Activated CD4-positive, alpha-beta T cell treated with anti-CD3 and anti-CD28 coated beads for 48 hours (primary cell): ENCODE measurements at places on chromosomes 4 and X.

GRCh38 chr4:141905751-141906150 is 269.4 kb downstream of the IL15 start:
- DNase-seq = no peak

DNA sequence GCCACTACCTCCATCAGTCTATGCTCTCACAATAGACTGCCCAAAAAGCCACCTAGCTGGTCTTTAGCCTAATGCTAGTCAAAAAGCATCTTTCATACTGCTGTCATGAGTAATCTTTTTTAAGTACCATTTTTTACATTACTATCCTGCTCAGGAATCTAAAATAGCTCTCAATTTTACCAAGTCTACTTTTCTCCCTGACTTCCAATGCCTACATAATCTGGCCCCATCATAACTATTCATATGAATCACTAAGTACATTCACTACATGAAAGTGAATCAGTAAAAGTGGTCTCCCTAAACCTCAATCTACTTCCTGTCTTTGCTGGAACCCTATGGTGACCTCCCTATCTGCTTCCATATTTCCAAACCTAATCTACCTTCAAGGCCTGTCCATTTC is 105.9 kb downstream of the THOC2 start:
- DNase-seq = no peak

- DNase-seq = no peak
These were observed 60.8 kb downstream of the WDFY3 start for GRCh38 chr4:84905646-84906045.

DNA sequence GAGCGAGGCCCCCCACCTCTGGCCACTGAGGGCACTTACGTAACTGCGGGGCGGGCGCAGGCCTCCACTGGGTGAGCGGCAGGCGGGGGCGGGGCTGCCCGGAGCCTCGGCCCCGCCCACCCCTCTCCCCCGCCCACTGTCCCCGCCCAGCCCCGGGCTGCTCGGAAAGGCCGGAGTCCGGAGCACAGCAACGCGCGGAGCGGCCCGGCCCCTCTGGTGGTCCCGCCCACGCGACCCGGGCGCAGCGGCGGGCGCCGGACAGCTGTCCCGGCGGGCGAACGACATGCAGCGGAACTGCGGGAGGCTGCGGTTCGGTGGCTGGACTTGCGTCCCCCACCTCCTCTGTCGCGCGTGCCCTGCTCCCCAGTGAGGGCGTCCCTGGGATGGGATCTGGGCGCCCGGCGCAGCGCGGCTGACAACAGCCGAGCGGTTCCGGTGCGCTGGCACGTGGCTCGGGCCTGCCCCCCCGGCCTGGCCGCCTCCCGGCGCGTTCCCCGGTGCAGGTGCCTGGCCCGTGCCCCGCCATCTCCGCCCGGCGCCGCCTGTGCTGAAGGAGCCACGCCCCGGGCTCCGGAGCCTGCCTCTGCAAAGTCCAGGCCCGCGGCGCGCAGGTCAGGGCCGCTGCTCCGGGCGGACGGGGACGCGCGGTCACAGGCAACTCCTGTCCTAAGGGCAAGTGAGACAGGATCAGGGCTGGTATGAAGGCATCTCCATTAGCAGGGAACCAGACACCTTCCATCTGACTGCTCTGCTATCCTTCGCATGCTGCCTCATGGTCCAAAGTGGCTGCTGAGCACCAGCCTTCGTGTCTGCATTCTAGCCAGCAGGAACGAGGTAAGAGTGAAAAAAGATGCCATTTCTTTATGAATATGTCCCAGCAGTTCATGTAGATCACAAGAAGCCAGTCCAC is 21.8 kb upstream of the JAKMIP1 start:
- peak; percentile 22 for DNase-seq

GRCh38 chrX:74438764-74439163 is 17.5 kb downstream of the SLC16A2 start:
- no peak for DNase-seq
